HCT116 (cell line): ENCODE measurements at places on chromosomes 11 and 22.

DNA sequence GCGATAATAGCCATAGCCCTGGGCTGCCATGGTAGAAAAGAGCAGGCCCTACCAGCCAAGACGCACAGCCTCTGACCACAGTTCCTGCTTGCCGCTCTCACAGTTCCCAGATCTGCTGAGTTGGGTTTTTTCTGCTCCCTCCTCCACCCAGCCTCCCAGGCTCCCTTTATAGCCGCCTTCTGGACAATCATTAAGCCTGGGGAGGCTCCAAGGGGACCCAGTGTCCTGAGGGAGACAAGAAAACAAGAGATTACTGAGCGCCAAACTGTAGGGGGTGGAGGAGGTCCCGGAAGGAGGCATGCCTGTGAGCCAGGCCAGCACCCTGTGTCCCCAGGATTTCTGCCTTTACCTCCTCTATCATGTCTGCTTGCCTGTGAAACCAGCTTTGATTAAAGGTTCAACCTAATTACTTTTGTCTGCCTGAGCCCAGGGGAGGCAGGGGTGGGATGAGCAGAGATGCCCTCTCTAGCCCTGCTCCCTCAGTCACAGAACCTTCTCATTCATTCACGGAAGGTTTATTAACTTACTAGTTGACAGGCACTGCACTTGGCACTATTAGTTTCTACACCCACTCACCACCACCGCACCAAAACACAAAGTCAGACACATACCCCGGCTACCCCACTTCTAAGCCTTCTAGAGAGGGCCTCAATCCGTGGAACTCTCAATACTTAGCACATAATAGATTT is 1.2 kb downstream of the SLC37A4 start:
- DNase-seq = no peak

GRCh38 chr11:77677138-77677537 is 39.5 kb upstream of the CLNS1A start:
- DNase-seq = no peak

GRCh38 chr11:83471831-83472727 is 185.9 kb upstream of the CCDC90B start:
- DNase-seq = no peak

- DNase-seq = peak; percentile 72
Measured at GRCh38 chr11:72040491-72041363, 39.6 kb downstream of the NUMA1 start.

GRCh38 chr11:125688066-125688465 is 7.4 kb upstream of the ACRV1 start:
- no peak for DNase-seq

DNA sequence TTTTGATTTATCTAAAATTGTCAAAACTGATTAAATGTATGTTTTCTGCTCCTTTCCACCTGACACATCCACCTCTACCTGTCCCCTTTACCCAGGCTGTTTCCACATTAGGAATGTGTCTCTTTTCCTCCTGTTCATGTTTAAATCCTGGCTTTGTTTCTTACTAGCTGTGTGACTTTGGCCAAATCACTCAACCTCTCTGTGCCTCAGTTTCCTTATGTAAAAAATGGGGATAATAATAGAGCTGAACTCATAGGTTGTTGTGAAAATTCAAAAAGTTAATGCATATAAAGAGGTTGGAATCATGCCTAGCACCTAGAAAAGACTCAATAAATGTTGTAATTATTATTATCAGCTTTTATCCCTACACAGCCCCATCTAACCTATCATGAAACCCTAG is 136.8 kb downstream of the NXPE2 start:
- no peak for DNase-seq

GRCh38 chr11:124748481-124749343 is 3.3 kb downstream of the VSIG2 start:
- DNase-seq = no peak

GRCh38 chr11:278001-278951 is at the start of gene NLRP6:
Gene NLRP6, plus strand, starts transcription at chr11:278407. Its CDS starts 163 bp downstream, at chr11:278570.
- DNase-seq = no peak

DNA sequence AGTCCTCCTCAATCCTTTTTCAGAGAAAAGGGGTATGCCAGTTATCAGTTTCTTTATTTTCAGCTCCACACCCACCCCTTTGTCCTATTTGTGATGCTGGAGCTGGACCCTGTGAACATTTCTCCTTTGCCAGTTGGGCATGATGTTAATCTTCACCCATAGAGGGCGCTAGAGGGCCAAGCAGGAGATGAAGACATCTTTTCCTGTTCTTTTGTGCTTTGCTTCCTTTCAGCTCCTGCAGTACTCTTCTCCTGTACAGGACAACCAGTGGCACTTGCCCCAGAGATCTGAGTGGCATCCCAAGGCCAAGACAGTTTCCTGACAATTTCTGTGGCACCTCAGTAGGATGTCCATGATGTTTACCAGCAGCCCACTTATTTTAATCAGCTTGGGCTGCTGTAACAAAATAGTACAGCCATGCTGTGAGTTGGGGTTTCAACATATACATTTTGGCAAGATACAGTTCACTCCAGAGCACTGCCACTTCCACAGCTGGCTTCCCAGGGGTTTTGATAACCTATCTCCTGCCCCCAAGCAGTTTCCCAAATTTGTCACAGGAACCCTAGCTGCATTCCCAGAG is 4.6 kb downstream of the SAA2 start:
- DNase-seq = peak; percentile 63

GRCh38 chr11:94727819-94728218 is 40.3 kb upstream of the AMOTL1 start:
- DNase-seq = no peak

GRCh38 chr11:105074166-105074530 is 29.0 kb upstream of the CARD16 start:
- DNase-seq = no peak

GRCh38 chr11:130128626-130129025 is 31.0 kb upstream of the ST14 start:
- no peak for DNase-seq

DNA sequence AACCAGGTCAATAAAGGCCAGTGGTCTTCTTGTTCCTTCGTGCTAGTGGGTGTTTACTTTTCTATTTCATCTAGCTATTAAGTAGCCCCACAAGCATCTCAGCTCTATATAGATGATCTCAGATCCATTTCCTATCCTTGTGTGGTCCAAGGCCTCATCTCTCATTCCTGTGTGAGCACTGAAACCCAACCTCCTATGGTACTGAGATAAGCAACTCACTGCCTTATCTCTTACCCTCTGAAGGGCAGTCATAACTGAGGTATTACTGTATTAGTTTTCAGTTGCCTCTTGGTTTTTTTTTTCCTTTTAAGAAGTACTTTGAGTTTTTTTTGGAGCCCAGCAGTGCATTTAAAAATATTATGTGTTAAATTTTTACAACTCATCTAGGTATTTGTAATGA is 28.3 kb downstream of the ACER3 start:
- no peak for DNase-seq

DNA sequence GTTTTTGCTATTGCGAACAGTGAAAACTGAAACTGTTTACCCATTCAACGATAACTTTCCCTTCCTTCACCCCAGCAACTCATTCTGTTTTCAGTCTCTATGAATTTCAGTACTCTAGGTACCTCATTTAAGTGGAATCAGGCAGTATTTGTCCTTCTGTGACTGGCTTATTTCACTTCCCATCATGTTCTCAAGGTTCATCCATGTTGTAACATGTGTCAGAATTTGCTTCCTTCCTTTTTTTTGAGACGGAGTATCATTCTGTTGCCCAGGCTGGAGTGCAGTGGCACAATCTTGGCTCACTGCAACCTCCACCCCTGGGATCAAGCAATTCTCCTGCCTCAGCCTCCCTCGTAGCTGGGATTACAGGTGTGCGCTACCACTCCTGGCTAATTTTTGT is 23.7 kb downstream of the HTR3B start:
- DNase-seq = no peak

DNA sequence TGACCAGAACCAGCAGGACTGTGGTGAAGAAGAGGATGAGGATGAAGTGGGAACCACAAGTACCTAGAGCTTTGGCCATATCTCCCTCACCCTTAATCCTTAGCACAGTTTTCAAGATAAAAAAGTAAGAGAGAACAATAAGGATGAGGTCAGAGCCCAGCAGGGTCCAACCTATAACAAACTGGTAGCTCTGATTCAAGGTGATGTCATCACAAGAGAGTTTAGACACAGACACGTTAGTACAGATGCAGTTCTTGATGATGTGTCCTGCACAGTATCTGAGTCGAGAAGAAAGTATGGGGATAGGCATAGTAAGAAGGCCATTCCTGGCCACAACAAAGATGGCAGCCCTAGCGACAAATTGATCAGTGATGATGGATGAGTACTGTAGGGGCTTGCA is 586 bp downstream of the OR56A5 start:
- no peak for DNase-seq

DNA sequence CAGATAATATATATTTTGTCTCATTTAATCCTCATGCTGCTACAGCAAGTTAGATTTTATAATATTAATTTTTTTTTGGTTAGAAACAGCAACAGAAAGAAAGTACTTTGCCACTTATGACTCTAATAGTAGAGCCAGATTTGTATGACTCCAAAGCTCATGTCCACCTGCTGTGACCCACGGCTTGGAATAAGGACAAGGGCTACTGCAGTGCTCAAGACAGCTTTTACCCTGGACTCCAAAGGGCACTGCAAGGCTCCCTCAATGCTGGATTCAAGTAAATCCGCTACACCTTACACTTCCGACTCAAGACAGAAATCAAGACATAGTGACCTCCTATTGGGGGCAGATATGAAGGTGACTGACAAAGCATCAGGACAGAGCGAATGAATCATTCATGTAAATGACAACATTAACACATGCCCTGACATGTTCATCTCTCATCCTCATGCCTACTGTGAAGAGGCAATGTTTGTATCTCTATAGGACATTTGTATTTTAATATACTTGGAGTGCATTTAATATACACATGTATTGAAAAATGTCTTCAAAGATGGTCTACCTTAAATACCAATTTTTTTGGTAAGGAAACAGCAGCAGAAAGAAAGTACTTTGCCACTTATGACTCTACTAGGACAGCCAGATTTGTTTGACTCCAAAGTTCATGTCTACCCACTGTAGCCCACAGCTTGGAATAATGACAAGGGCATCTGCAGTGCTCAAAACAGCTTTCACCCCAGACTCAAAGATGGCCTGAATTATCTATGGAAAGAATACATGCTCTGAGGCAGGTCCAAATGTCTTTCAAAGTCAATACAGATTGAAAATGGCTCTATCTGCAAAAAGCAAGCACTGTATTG is 375.6 kb upstream of the CCDC90B start:
- no peak for DNase-seq

GRCh38 chr22:24355574-24355973 is 71.8 kb upstream of the ADORA2A start:
- no peak for DNase-seq

GRCh38 chr11:12942157-12942556 is 67.0 kb upstream of the RASSF10 start:
- DNase-seq = no peak

- DNase-seq = no peak
Measured at GRCh38 chr11:63908631-63909401, 8.1 kb downstream of the RCOR2 start.

DNA sequence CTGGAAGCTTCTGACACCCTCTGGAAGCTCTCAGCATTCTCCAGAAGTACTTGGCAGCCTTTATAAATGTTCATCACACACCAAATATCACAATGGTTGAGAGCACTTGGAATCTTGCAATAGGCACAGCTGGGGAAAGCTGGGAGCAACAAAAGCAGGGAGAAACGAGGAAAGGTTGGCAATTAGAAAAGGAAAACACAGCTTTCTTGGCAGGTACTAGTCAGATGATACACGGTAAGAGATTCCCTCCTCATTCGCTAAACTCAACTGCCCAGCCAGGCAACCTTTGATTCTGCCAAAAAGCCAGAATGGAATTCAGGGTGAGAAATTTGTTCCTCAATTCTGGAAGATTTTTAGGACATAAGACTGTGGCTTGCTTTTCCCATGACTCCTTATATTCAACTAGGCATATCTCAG is 576.9 kb upstream of the ANO5 start:
- no peak for DNase-seq

- DNase-seq = no peak
Measured at GRCh38 chr11:35330156-35330889, 89.0 kb downstream of the SLC1A2 start.

- DNase-seq = no peak
Measured at GRCh38 chr11:81098471-81098870, 1635.2 kb downstream of the FAM181B start.

DNA sequence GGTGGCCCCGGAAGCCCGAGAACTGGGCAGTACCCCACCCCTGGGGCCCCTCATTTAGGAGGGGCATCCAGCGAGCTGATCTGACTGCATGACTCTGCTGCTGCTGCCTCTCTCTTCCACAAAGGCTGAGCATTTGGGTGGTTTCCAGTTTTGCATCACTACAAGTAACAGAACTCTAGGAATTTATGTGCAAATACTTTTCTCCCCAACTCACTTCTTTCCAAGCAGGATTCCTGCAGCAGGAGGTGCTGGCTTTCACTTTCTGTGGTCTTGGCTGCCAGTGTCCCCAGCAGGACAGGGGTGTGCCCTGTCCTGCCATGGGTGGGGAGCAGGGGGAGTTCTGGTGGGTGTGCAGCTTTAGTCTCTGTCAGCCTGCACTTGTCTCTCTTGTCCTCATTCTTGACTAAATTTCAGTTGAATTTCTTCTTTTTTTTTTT is 21.2 kb downstream of the UPB1 start:
- DNase-seq = no peak

DNA sequence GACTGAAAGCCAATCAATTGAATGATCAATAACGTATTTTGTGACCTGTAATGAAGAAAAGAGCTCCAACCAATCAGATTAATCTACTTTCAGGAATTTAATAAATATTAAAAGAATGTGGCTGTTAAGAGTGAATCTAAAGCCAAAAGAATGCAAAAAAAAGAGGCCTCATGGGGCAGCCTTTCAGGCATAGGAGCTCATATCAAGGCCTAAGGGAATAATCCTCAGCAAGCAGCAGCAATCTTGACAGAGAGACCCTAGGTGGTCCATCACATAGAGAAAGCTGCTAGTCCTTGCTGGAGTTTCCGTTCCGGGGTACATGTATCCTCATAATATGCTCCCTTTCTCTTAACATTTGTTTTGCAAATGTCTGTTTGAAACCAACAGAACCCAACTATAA is 313.1 kb upstream of the PITPNB start:
- no peak for DNase-seq

DNA sequence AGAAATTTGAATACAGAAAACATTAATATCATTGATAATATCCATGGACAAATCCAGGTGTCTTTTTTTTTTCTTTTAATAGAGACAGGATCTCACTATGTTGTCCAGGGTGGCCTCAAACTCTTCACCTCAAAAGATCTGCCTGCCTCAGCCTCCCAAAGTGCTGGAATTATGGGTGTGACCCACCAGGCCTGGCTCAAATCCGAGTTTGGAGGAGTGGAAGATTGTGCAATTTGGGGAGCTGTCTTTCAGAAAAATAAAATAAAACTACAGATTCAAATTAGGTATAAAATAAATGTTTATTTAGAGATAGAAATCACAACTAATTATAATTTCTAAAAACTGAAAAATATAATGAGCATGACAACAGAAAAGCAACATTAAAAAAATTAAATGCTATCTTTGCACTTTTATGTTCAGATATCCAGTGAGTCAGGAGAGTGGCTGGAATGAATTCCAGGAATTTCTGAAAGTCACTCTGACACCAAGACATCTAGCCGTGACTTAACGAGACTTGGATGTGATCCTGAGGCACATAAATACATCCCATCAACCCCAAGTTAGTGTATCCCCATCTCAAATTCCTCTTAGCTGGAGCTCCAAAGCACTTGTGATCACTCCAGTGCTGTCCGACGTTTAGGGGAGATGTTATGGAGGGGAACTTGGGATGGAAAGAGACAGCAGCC is 128.6 kb upstream of the THY1 start:
- no peak for DNase-seq

- no peak for DNase-seq
Measured at GRCh38 chr11:96301818-96302217, 41.2 kb downstream of the MAML2 start.
